ENCODE measurements at places on chromosomes 11 and 22.

DNA sequence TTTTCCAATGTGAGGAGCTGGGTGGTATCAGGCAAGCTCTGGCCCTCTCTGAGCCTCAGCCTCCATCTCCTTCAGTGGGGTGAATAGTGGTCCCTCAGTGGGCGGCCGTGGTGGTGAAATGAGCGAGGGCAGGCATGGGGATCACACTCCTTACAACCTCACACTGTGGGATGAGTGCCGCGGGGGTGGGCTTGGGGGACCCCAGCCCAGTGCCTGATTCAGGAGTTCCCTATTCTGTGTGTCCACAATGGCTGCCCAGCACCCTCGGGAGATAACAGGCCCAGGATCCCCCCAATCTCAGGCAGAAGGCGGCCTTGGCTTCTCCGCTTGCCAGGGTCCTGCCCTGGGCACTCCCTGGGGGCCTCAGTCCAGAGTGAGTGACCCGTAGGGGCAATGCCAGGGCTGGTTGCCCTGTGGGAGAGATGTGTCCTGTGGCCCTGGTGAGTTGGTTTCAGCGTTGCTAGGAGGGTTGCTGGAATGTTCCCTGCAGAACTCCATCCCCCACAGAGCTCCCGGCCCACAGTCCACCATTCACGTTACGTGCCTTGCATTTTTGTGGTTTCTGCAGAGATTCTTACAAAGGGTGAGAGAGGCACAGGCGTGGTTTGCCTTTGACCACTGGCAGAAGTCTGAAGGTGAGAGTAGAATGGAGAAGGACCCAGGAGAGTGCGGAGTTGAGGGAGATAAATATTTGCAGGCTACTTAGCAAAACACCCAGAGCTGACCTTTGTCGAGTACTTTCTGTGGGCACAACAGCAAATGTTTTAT lies 2.9 kb downstream of the ALDH3B1 start:
- DNase-seq: peak; percentile 95

DNA sequence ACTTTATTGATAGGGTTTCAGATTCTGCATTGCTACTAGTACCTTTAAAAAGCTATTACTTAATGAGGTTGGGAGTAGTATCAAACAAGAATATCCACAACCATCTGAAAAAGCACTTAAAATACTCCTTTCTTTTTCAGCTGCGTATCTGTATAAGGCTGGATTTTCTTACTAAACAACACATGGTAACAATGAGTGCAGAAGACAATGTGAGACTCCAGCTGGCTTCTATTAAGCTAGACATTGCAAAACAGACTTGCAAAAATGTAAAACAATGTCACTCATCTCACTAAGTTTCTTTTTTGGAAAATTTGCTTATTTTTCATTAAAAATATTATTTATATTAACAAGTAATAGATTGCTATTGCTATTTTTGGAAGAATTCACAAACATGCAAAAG lies 132.6 kb downstream of the WNT11 start:
- no peak for DNase-seq

- no peak for DNase-seq
Observed at GRCh38 chr11:17154409-17155159, 53.2 kb downstream of the PIK3C2A start.

GRCh38 chr11:111623527-111624030 lies 21.3 kb downstream of the SIK2 start:
- no peak for DNase-seq

- DNase-seq: no peak
Observed at GRCh38 chr11:90846628-90847027, 623.8 kb upstream of the CHORDC1 start.

DNA sequence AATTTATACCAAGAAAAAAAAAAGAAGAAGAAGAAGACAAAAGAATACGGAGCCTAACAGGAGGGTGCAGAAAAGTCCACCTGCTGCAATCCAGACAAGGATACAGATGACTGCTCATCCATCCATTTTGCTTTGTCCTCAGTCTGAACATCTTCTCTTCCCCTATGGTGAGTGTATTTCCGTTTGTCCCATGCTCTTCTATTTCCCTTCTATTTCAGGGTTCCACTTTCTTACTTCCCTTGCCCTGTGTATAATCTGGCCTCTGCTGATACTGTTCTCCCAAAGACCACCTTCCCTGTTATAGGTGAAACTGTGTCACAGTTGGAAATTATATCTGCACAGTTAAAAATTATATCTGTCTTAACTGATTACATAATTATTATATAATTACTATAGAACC lies 48.7 kb upstream of the USP47 start:
- DNase-seq: no peak

- DNase-seq: no peak
Observed at GRCh38 chr11:134033276-134033675, 35.6 kb upstream of the JAM3 start.

GRCh38 chr11:79922641-79923040 lies 481.8 kb upstream of the TENM4 start:
- DNase-seq: no peak

GRCh38 chr22:20020533-20021195 lies at the start of gene TANGO2:
Gene TANGO2, plus strand, starts transcription at chr22:20021110. Its CDS starts 15,689 bp downstream, at chr22:20036799.
- DNase-seq: peak; percentile 95

- peak; percentile 99 for DNase-seq
Observed at GRCh38 chr11:72112143-72112977, at the start of gene ANAPC15. Gene ANAPC15, minus strand, starts transcription at chr11:72112695. Its CDS starts 1,419 bp downstream, at chr11:72111276.

All from islet precursor cell (in vitro differentiated cells).